ENCODE measurements at places on chromosomes 6 and 20. TPM values are rescaled to one million over a fixed set of nuclear protein-coding genes. Genes with fewer than 3 reads are reported as not detected.

- DNase-seq = no peak
Measured at GRCh38 chr20:44651684-44652423, at the start of gene ADA. Gene ADA (minus strand): TSS chr20:44651699. CDS start chr20:44651607, 92 bp downstream.

- no peak for DNase-seq
Measured at GRCh38 chr20:6030453-6031080, 23.3 kb downstream of the LRRN4 start.

GRCh38 chr6:157497579-157497978 lies 116.6 kb downstream of the ZDHHC14 start:
- DNase-seq = no peak

GRCh38 chr20:63688228-63689045 lies 8.0 kb upstream of the TNFRSF6B start:
- DNase-seq = no peak

DNA sequence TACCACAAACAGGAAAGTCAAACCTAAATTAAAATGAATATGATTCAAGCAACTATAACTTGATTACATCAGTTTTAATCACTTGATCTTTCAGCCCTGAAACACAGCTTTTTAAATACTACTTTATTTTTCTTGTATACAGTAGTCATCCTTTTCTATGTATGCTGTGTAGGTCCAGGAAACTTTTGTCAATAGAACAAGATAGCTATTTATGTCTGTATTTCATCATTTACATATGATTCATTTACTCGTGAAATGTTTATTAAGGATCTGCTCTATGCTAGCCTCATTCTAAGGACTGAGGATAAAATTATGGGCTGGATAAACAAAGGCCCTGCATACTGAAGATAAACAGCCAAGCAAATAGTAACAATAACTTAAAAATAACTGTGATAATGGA lies 930.2 kb downstream of the TFAP2A start:
- DNase-seq = no peak

The HNF4A gene
- not detected for total RNA-seq

The KIAA0408 gene
- total RNA-seq = 0.80 TPM

- DNase-seq = no peak
Measured at GRCh38 chr6:9481292-9482029, 933.4 kb downstream of the TFAP2A start.

- DNase-seq = no peak
Measured at GRCh38 chr6:143539734-143540133, 28.2 kb upstream of the FUCA2 start.

The NT5E gene
- total RNA-seq = 6.3 TPM

The HMGCLL1 gene
- total RNA-seq = 0.25 TPM

DNA sequence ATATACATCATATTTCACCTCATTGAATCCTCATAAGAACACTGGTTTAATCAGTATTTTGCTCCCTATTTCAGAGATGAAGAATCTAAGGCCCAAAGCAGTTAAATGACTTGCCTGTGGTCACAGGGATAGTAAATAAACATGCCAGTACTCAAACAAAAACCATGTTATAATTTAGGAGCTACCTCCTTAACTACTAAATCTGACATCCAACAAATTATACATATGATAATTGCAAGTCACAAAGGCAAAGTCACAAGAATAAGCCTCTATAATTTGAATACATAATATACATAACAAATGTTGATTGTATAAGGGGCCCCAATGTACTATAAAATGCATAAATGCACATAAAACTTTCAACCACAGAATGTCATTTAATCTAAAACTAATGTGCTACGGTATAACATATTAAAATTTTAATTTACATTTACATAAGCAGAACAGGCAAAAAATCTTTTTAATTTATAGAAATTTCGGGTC lies 157.4 kb upstream of the SLC22A16 start:
- DNase-seq = no peak

The HRH3 gene
- total RNA-seq = not detected

The TOP1 gene
- 30.4 TPM for total RNA-seq

The SCRT2 gene
- not detected for total RNA-seq

DNA sequence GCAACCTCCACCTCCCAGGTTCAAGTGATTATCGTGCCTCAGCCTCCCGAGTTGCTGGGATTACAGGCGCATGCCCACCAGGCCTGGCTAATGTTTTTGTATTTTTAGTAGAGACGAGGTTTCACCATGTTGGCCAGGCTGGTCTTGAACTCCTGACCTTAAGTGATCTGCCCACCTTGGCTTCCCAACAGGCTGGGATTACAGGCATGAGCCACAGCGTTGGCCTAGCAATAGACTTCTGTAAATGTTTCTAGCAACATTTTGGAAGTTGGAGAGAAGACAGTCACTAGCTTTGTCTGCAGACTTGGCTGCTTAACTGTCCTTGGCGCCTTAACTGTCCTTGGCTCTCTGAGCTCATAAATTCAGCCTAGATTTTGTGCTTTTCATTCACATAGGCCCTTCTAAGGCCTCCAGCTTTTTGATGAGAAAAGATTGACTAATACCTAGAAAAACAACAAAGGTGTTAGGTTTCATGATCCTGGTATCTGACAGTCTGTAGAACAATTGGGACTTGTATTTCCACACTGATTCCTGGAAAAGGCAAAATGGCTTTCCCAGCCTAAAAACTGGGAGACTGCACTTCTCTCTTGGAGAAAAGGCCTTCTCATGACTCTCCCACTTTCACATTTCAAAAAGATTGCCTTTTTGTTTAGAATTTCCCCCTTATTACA lies 49.7 kb downstream of the OR2B2 start:
- no peak for DNase-seq

- no peak for DNase-seq
Measured at GRCh38 chr6:23394681-23395080, 731.3 kb upstream of the NRSN1 start.

- DNase-seq = no peak
Measured at GRCh38 chr6:37316071-37316470, 37.7 kb upstream of the RNF8 start.

- DNase-seq = no peak
Measured at GRCh38 chr20:26209171-26209941, 512.7 kb upstream of the ZNF337 start.

- no peak for DNase-seq
Measured at GRCh38 chr20:38342713-38343310, 3.5 kb upstream of the LBP start.

DNA sequence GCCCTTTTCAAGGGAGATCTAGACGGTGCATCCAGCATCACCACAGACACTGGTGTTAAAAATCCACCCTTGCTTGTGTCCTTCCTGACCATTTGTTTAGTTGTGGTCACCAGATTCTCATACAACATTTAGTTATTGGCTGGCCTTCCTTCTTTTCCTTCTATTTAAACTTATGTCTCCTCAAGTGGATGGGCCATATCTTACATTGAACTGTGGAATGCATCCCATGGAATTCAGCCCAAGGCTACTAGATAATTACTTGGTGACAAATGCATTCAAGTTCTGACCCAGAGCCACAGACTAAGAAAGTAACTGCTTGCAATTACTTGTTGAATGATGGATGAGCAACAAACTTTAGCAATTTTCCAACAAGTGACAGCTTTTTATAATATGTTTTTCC lies 198.9 kb upstream of the SSTR4 start:
- no peak for DNase-seq

The RHAG gene
- not detected for total RNA-seq

DNA sequence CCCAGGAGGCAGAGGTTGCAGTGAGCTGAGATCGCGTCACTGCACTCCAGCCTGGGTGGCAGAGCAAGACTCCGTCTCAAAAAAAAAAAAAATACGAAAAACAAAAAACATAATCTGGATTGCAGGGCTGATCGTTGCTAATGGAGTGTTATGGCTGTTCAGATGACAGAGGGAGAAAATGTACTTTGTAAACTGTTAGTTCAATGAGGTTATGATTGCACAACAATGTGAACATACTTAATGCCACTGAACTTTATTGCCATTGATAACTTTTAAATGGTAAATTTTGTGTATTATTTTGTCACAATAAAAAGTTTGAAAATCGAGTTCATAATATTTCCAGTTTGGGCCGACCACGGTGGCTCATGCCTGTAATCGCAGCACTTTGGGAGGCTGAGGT lies 10.5 kb downstream of the C20orf173 start:
- DNase-seq = no peak

GRCh38 chr20:676315-676937 lies 824 bp upstream of the SCRT2 start:
- no peak for DNase-seq

DNA sequence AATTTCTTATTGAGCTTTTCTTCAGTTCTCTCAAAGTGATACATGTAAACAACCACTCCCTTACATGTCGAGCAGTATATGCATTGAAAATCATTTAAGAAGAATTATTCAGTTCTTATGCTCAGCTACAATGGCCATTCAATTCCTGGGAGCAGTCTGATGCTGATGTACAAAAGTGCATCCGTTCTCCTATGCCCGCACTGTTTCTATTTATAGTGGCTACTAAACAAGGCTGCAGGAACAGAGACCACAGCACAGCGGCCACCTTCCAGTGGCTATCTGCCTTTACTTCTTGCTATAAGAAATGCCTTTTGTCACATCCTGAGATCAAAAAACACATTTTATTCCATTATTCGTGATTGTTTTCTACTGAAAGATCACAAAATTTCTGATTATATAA lies 82.2 kb downstream of the FHL5 start:
- DNase-seq = no peak

The NMBR gene
- not detected for total RNA-seq

The GRM4 gene
- not detected for total RNA-seq

- no peak for DNase-seq
Measured at GRCh38 chr6:116267836-116268588, 11.7 kb downstream of the TSPYL1 start.

GRCh38 chr20:54105653-54106052 lies 35.3 kb upstream of the BCAS1 start:
- DNase-seq = no peak

DNA sequence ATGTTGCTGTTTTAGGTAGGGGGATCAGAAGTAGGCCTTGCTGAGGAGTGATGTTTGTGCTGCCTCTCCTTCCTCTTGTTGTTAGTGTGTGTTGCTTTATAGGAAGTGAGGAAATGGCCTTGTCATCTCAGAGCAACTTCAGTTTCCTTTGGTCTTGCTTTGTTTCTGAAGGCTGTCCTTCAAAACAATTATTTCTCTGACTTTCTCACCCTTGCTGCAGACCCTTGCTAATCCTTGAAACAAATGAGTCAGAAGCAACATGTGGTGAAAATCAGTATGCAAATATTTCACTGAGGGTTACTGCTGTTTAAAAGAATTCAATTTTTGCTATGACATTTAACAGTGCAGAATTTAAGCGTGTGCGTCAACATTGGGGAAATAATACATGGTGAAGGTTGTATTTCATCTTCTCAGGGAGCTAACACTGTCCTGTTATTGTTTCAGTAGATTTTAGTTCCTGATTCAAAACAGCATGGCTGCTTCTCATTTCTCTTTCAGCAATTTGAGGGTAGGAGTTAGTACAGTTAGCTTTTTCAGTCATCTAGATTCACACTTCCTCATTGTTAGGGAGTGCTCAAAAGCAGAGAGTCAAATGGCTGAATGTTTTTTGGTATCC lies 13.8 kb downstream of the RNF144B start:
- DNase-seq = no peak

GRCh38 chr6:149235130-149235561 lies 82.4 kb upstream of the TAB2 start:
- no peak for DNase-seq

The NDRG3 gene
- total RNA-seq = 16.6 TPM

GRCh38 chr20:40714109-40714508 lies 25.1 kb upstream of the MAFB start:
- no peak for DNase-seq

The ISM1 gene
- 25.7 TPM for total RNA-seq

DNA sequence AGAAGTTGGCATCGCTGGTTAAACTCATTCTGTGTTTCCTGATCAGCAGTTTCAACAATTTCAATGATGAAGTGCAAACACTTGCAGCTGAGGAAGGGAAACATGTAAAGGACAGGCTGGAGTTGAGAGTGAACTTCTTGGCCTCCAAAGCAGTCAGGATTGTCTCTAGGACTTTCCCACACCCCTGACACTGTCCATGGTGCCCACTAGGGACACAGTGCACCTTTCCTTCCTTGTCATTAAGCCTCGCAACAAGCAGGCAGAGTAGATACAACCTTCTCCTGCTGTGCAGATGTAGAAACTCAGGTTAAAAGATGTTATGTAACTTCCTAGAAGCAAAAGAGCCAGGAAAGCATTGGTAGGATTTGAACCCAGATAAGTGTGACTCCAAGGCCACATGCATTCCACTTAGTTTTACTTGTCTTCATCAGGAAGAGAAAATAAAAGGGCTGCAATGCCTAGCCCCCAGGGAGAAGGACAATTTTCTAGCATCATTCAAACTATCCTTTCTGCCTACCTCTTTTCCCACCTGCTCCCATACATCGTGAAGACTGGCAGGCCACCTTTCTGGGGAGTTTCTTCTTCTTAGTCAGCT lies 39.2 kb upstream of the IL17A start:
- no peak for DNase-seq

DNA sequence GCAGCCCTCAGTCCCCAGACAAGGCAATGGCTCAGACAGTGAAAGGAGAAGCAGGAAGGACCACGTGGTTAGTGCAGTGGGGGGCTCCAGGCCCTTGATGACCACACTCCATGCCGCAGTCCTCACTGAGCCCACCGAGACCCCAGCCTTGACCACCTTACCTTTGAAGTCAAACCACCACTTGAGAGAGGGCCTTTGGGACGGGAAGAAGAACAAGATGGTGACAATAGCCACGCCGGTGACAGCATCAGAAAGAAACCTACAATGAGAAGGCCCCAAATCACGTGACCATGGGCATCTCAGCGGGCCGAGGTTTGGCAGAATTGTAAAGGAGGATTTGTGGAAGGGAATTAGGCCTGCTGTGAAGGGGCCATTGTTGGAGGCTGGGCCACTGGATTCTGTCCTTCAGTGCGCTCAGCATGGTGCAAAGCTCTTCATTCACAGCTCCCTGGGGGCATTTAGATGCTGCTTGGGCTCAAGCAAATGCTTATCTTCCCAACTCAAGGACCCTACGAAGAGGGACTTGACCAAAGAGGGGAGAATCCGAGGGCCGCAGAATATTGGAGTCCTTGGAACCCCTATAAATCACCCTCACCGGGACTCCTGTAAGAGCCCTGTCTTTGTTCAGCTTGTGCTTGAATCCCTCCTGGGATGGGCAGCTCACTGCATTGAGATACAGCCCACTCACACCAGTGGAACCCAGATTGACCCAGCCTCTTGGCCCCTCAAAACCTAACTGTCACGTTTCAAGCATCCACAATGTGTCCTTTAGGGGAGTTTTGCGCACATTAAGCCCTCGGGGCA lies 33.2 kb upstream of the OCSTAMP start:
- peak; percentile 61 for DNase-seq

The CLIC5 gene
- 1.9 TPM for total RNA-seq

The SLC26A8 gene
- not detected for total RNA-seq

- DNase-seq = no peak
Measured at GRCh38 chr20:11851646-11852045, 66.0 kb upstream of the BTBD3 start.

The RAET1G gene
- total RNA-seq = 4.5 TPM

The CLPSL1 gene
- not detected for total RNA-seq

GRCh38 chr6:6494677-6495076 lies 93.8 kb upstream of the LY86 start:
- DNase-seq = no peak

The CDC5L gene
- 13.2 TPM for total RNA-seq

The DNAH8 gene
- 0.19 TPM for total RNA-seq

Data from lower leg skin (tissue), 4 donors.